Right forelimb (tissue), 1 donor: ENCODE measurements at places on chromosomes 2 and 18.

GRCh38 chr2:169006665-169007064 is 24.5 kb downstream of the ABCB11 start:
- no peak for DNase-seq

DNA sequence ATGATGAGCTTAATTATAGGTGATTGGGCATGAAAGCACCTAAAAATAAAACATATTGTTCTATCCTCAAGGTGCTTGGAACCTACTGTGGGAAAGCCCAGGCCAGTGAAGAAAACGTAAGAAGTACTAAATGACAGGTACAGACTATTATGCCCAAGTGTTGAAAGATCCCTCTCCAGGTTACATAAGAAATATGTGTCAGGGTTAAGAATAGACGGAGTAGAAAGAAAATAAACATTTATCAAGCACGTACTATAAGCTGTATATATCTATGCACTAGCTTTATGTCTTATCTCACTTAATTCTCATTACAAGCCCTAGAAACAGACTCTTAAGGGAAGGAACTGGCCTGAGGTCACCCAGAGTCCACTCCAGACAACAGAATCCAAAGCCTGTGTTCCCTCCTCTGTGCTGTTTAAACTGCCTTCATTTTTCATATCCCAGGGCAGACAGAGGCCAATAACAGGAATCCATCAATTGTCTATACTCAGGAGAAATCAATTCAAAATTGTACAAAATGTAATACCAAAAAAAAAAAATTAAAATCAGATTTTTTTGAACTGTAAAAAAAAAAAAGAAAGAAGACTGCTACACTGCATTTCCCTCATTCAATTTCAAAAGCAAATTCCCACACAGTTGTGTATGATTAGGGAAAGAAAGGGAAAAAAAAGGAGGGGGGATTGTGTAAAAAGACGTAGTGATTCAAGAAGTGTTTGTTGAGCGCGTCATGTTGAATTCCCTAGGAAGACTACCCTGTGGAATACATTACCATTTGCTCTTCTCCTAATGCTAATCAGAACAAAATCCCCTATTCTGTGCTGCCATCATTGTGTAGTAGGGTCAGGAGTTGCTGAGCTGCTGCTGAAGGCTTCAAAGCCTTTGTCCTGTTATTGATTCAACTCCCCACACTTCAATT is 156.3 kb downstream of the IRS1 start:
- no peak for DNase-seq

DNA sequence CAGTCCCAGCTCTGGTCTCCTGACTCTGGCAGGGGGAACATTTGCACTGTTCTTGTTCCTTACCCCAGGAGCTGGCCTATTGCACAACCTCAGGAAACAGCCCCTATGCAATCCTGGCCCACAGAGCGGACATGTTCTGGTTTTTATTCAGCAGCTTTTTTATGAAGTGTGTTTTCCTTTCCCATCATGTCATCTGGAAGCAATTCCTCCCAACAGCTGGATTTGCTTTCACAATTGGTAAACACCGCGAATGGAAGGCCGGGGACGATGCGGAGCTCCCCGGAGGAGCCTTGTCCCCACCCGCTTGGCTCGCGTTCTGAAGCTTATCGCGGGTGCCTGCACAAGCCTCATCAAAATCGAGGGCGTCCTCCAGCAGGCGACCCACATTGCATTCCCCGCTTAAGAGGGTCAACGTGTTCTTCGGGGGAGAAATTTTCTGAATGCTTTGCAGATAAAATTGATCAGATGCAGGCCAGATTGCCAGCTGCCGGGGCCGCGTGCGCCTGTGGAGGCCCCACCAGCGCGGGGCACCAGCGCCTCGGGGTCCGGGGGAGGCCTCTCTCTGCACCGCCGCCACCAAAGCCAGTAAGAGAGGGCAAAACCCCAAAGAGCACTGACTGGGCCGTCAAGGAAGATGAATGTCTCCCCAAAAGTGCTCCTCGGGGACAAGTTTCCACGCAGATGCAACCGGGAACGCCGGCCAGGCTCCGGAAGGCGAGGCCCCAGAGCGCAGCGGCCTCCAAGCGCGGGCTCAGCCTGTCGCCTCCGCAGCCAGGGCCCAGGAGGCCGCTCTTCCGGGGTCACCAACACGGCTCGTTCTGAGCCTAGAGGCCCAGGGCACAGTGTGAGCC is 60.3 kb upstream of the SP3 start:
- DNase-seq, result peak; percentile 86

GRCh38 chr18:58454406-58455061 is 174.4 kb downstream of the ALPK2 start:
- no peak for DNase-seq

- DNase-seq, result no peak
Measured at GRCh38 chr18:56637711-56638231, 621 bp downstream of the TXNL1 start.

DNA sequence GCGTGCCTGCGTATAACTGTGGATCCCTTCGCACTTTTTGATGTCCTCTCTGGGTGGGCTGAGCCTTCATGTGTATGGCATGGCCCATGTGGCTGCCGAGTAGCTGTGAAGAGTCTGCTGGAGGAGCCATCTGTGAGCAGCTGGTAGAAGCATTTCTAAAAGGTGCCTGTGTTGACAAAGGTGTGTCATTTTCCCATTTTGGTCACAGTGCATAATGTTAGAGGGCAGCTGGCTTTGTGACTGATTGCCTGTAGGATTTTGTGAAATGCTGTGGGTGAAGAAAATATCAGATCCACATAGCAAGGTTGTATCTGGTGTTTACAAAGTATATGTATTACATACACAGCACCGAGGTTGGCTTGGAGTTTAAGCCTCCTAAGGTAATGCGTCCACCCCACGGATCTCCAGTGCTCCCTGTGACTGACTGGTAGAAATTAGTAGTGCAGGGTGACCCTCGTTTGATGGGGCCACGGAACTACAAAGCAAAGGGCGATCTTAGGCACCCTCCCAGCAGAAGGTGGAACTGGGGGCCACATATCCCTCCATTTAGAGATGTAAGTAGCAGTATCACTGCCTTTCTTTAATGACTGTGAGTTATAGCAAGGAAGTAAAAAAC is 16.5 kb downstream of the GATA6 start:
- no peak for DNase-seq

DNA sequence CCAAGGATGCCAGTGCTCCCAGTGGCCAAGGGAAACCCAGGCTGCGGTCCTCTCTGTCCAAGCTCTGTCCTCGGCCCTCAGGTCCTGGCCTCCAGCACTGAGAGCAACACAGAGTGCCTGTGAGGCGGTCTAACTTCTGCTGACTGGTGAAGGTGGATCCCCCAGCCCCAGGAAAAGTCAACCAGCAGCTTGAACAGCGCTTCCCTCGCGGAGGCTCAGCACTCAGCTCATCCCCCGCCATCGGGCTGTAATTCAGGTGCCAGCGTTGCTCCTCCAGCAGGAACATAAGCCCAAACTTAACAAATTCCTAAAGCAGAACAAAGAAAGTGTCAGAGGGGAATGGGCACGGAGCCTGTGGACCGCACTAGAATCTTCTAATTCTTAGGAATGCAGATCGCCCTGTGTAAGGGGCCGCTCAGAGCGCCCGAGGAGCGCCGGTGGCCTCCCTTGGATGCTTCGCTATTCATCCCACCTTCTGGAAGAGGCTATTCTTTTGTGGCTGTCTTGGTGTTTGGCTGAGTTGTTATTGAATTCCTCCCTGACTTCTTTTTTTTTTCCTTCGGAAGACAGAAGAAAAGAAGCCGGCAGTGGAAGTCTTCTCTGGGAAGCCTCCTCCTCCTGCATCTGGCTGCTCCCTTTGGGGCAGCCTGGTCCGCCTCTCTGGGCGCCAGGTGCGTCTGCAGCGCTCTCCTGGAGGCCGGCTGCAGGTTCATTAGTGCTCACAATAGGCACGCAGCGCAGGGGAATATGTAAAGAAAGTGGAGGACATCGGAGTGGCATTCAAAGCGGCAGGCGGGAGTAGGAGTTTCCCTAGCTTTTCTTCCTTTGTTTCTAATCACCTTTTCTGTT is 905.6 kb downstream of the TSN start:
- no peak for DNase-seq

GRCh38 chr2:128623776-128624761 is 305.4 kb upstream of the HS6ST1 start:
- no peak for DNase-seq

DNA sequence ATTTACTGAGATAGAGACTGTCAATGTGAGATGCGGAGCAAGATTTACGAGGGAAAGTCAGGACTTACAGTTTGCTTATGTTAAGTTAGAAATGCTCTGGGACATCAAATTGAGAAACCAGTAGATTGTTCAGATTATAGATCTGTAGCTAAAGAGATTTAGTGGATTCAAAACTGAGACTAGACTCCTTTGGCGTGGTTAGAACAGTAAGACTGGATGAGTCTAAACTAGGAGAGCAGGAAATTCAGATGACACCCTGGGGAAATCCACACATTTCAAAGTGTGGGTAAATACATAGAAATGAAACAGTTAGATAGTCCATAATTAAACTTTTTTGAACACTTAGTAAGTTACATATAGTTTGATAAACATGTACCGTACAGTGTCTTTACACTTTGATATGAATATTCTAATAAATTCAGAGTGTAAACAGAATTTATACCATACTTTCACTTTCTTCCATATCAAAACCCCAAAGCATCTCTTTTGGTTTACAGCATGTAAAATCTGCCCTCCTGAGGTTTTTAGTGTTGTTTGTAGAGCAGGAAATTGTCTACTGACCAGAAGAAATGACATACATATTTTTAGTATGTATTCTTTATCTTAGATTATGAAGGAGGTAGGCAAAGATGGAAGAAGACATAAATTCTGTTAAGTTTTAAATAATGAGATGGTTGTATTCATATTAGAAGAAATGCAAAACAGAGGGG is 231.5 kb downstream of the NYAP2 start:
- no peak for DNase-seq
